Right lobe of liver (tissue), 6 donors: ENCODE measurements at places on chromosomes 3 and 15.

GRCh38 chr3:157027861-157028745 lies 131.8 kb downstream of the CCNL1 start:
- DNase-seq: no peak

DNA sequence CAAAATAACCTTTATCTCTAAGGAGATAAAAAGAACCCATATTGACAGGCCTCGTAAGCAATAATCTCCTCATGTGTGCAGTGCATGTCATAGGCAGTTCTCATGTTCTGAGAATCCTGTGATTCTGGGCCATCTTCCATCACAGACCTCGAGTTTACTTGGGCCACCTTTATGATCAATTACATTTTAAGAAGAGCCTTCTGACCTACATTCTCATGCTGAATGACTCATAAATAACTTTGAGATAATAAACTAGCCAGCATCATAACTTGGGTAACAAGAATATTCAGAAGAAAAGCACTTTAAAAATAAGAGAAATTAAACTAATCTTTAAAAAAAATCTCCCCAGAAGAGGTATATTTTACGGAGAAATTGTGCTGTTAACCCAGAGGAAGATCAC lies 310.7 kb upstream of the ZNF717 start:
- no peak for DNase-seq

- DNase-seq: no peak
These were observed 56.4 kb downstream of the FEM1B start for GRCh38 chr15:68333775-68334470.

DNA sequence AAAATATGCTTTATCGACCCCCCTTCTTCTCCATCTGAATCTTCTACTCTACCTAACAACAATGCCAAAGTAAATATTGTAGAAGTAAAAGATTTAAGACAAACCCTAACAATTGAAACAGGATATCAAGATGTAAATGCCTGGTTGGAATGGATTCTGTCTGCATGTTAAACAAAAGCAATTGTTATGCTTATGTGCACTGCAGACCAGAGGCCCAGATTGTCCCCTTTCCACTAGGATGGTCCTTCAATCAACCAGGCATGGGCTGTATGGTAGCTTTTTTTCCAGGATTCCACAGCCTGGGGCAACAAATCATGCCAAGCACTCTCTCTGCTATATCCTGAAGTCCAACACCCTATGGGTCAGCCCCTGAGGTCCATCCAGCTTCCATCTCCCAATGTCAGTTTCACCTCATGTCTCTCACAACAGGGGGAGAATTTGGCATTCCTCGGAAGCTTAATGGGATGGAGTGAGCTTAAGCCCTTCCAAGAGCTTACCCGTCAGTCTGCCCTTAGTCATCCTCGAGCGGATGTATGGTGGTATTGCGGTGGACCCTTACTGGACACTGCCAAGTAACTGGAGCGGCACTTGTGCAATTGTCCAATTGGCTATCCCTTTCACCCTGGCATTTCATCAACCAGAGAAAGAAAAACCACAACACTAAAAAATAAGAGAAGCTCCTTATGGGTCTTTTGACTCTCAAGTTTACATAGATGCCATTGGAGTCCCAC lies 36.2 kb downstream of the ZNF589 start:
- no peak for DNase-seq

DNA sequence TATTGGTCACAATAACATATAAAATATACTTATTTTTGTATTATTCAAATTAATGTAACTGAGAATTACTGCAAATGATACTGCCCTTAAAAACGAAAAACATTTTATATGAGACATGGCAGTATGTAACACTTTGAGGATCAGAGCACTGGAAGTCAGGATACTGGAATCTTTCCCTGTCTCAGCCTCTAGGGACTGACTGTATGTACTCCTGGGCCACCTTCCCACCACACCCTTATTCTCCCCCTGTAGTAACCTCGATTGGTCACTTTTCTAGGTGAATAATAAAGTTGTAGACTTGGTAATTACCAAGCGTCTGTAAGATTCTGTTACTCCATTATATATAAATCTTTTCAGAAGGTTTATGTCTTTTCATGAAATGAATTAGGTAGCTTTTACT lies 43.0 kb downstream of the LRRC49 start:
- no peak for DNase-seq

DNA sequence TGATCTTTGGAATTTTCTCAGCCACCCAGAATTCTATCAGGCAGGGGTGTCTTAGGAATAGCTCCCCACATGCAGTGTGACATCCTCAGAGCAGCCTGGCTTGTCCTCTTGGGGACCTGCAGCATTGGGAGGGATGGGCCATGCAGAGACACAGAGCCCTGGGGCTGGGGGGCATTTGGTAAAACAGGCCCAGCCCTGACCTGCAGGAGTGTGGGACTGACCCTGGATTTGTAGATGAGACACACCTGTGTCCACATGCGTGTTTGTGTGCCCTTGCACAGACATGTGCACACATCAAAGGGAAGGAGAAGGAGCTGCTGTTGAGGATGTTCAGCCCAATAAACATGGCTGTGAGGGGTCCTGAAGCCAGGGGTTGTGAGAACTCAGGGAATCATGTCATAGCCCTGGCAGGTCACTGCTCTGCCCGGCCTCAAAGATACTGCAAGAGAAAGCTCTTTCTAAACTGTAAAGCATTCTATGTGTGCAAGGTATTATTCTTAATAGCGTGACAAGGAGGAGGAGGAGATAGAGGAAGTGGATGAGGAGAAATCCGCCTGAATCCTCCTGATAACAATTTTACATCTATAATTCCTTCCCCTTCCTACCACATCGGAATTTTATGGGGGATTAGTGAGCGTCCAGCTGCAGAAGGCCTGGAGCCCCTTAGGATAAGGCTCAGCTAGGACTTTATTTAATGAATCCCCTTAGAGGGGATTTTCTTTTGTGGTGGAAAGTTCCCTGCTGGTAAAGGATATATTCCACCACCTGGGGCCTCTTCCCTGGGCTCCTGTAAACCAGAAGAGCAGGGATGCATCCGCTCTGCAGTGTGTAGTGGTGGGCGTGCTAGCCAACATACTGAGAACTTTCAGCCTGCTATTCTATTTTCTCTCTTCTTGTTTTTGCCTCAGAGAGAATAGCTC lies 245.5 kb downstream of the EPHB1 start:
- no peak for DNase-seq

DNA sequence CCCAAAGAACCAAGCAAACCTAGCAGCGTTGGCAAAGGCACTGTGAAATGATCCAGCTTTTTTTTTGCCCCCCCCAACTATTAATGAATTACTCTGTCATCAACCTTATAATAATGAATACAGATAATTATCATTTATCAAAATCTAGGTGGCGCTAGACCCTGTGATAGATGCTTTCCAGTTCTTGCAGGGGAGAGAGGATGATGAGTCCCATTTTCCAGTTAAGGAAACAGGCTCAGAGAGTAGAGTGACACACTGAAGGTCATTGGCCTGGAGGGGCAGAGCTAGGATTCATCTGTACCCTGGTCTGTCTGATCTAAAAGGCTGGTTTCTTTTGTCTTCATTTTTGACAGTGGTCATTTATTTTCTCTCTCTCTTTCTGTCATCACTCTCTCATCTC lies 5.0 kb downstream of the ACOX2 start:
- no peak for DNase-seq

DNA sequence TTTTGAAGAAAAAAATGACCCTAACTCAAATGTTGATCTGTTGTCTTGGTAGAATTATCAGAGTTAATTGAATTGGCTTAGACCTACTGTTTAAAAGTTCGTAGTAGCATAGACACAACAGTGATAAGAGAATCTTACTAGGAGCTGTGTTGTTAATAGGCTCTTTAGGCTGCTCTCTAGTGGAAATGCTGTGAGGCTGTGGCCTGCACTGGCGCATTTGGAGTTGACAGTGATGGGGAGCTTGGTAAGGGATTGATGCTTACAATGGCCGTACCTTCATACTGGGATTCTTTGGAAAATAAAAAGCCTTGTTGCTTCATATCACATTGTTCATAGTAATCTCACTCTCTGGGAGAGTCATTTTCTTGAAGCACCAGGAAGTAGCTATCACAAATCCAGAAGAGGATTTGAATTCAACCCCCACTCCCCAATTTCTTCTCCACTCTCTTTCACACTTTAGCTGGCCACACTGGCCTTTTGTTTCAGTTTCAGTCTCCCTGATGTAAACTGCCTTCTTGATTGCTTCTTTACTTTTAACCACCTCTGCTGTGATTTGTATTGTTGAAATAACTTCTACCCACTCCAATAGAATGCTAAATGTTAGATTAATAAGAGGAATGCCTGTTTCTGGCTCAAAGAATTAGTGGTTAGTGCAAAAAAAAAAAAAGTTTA lies 56.6 kb downstream of the CEP63 start:
- DNase-seq: no peak

DNA sequence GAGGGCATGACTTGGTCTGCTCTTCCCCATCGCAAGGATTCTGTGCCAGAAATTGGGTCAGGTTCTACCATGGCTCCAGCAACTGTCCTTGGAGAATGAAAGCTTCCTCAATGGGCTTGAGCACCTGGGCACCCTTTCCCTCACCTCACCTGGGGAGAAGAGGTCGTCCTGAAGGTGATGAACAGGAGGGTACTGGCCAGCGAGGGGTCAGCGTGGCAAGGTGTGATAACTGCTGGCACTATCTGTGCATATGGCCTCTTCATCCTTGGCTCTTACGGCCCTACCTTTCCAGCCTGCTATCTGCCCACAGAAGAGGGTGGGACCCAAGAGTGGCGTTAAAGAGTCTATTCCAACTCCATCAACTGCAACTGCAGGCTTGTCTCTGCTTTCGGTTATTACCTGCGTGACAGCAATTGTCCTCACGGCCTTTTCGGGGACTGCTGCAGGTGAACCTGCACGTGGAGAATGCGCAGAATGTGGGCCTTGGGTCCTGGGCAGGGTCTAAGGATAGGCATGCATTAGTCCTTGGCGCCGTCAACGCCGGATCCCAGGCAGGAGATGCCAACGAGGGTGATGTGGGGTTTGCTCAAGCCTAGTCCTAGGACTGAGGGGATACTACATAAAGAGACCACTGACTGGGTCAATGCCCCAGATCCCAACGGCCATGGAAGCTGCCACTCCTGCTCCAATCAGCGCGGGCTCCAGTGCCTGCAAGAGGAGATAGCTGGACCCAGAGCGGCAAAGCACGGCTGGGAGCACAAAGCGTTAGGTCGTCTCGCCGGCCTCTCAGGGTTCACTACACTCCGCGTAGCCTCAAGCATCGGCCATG lies 625 bp upstream of the RBM15B start:
- DNase-seq: no peak
